ENCODE measurements at places on chromosomes 5 and 9.

GRCh38 chr9:81776390-81776789 lies 87.0 kb upstream of the TLE1 start:
- H3K27me3 ChIP-seq: peaks cover 5% of the 10 kb centered on the region
- no peak overlapping the region for H3K27ac ChIP-seq

DNA sequence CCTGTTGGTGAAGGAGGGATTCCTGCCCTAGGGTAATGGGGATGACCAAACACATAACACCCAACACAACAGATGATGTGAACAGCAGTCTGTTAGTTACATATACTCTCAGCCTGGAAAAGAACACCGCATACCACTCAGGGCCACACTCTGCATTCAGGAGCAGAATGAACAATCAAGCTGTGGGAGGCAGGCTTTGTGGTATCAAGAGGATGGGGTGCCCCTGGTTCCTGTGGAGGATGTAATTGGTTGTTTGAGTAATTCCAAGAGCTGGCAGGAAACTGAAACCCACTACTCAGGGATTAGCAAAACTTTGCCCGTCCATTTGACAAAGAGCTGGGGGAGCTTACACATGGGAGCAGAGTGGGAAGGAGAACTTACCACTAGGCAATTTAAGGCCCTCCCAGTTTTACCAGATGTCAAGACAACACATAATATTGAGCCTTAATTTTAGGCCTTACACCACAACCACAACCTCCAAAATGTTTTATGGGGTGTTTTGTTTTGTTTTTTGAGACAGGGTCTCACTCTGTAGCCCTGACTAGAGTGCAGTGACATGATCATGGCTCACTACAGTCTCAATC lies 15.6 kb upstream of the PRKAA1 start:
- H3K27me3 ChIP-seq: no peaks in the 10 kb centered on the region
- no peak overlapping the region for H3K4me3 ChIP-seq
- no peak for DNase-seq

GRCh38 chr5:142287096-142287972 lies 37.5 kb downstream of the SPRY4 start:
- H3K36me3 ChIP-seq: no peaks in the 10 kb centered on the region
- no peak overlapping the region for H3K27ac ChIP-seq
- H3K4me1 ChIP-seq: peaks cover 9% of the 10 kb centered on the region
- no peak overlapping the region for H3K4me3 ChIP-seq

DNA sequence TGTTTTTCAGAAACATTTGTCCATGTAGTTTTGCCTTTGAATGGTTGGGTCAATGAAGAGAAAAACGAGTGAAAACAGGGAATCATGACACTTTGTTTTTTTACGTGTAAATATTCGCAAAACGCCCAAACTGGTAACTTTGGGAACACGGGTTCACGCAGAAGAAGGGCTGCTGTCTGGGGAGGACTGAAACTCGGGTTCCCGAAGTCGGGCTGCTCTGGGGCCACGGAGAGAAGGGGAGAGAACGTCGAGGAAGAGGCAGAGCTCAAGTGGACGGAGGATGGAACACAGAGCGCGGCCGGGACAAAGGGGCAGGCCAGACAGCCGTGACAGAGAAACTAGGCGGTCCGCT lies 478 bp upstream of the SETD9 start:
- H3K4me3 ChIP-seq: peak overlapping the region; percentile 97
- H3K27ac ChIP-seq: peak overlapping the region; percentile 90
- H3K27me3 ChIP-seq: no peaks in the 10 kb centered on the region
- no peaks in the 10 kb centered on the region for H3K36me3 ChIP-seq

DNA sequence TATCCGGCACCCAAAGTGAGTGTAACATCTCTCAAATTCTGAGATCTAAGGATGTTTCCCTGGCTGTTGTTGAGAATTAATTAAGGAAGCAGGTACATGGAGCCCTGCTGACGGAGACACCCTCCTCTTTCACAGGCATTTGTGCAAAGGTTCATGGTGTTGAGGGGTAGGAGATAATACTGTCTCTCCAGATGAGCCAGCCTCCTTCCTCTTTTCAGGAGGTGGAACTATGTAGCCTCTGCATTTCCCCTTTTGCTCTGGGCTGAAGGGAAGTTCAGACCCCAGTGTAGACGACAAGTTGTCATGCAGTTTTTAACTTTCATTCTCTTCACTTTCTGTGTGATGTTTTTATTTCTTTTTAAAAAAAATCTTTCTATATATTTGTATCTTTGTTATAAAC lies 107.5 kb downstream of the GALNT10 start:
- no peak overlapping the region for H3K4me3 ChIP-seq
- H3K36me3 ChIP-seq: peaks cover 65% of the 10 kb centered on the region
- peaks cover 11% of the 10 kb centered on the region for H3K4me1 ChIP-seq
- no peak for DNase-seq
- H3K27me3 ChIP-seq: no peaks in the 10 kb centered on the region

DNA sequence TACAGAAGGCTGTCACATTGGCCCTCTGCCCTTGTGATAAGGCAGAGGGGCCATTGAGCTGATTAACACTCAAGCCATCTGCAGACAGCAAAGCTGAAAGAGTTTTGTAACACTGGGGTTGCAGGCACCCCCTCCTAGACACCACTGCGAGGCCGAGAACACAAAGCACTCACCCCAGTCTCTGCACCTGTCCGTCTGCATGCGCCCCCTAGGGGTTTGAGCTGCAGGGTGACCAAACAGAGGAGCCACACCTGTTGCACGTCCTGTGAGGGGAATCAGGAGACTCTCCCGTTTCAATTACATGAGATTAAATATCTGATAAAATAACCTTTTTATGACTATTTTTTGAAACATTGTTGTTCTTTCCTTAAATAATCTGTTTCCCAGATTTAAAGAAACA lies 1180.4 kb downstream of the CDH9 start:
- no peaks in the 10 kb centered on the region for H3K4me1 ChIP-seq
- H3K36me3 ChIP-seq: no peaks in the 10 kb centered on the region
- no peak overlapping the region for H3K4me3 ChIP-seq
- no peak overlapping the region for H3K27ac ChIP-seq

DNA sequence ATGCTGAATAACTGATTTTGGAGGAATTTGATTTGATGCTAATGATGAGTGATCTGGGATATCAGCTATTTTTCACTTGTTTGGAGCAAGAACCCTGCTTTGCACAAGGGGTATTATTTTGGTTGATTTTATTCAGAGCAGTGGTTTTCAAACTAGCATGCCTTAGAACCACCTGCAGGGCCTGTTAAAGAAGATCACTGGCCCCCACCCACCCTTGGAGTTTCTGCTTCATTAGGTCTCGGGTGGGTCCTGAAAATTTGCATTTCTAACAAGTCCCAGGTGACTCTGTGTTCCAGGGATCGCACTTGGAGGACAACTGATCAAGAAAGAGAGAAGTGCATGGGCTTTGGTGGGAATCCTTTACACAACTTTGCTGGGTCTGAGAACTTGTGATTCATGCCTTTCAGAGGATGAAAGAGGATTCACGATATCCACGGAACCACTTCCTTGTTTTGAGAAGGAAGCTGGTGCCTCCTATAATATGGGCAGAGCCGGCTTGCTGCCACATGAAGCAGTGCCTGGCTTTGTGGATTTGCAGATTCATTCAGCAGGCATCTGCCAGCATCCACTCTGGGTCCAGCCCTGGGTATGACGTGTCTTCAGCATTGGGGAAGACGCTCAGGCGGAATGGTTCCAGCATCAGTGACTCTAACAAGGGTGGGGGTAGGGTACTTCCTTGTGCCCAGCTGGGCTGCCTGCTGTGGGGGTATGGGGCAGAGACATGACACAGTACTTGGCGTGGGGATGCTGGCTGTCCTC lies 106.6 kb upstream of the PITX1 start:
- H3K4me3 ChIP-seq: no peak overlapping the region
- no peaks in the 10 kb centered on the region for H3K36me3 ChIP-seq
- DNase-seq: no peak
- no peak overlapping the region for H3K27ac ChIP-seq
- H3K4me1 ChIP-seq: no peaks in the 10 kb centered on the region

- H3K27me3 ChIP-seq: no peaks in the 10 kb centered on the region
- peaks cover 6% of the 10 kb centered on the region for H3K36me3 ChIP-seq
- peaks cover 16% of the 10 kb centered on the region for H3K4me1 ChIP-seq
- peak overlapping the region; percentile 27 for H3K27ac ChIP-seq
- H3K4me3 ChIP-seq: no peak overlapping the region
These were observed 100.4 kb downstream of the GAPVD1 start for GRCh38 chr9:125361837-125362531.

DNA sequence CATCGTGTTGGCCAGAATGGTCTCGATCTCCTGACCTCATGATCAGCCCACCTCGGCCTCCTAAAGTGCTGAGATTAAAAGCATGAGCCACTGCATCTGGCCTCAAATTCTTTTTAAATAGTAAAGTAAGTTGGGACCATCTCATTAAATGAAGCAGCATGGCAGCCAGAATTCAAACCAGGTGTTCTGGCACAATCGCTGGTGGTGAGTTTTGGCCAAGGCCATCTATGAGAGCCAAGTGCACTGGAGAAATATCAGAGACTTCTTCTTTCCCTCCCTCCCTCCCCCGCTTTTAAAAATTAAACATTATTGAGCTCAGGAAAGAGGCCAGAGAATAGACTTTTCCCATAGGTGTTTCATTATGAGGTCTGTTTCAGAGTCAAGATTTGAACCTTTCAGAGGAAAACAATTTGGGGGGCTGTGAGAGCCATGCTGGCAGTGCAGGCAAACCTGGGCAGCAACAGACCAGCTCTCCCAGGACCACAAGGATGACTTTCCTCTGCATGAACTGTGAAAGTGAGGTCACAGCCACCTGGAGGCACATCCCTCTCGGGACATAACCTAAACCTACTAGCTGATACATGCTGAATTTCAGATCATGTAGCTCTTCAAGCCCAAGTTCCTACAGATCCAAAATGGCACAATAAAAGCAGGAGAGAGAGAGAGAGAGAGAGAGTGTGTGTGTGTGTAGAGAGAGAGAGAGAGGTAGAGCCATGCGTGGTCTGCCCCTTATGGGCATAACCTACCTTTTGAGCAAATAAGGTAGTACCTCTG lies 94.6 kb upstream of the DMRT1 start:
- DNase-seq: no peak
- H3K27me3 ChIP-seq: no peaks in the 10 kb centered on the region
- H3K27ac ChIP-seq: no peak overlapping the region
- peaks cover 4% of the 10 kb centered on the region for H3K36me3 ChIP-seq
- no peak overlapping the region for H3K4me3 ChIP-seq

DNA sequence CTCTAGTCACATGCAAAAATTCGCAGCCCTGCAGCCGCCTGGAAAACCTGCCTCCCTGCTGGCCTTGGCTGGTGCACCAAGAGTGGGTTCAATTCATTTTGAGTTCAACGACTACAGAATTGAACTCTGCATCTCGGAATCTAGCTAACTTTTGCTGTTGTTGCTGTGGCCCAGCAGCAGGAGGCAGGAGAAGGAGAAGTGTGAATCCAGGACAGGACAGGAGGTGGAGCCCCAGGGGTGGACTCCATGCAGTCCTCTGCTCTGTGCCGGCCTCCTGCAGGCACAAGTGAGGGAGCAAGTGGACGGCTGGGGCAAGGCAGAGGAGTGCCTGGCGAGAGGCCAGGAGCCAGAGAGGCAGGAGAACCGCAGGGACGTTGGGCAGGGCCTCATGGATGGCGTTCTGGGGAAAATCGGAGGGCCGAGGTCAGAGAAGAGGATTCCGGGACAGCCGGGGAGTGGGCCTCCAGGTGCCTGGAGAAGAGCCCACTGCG lies 214.2 kb downstream of the FANCC start:
- H3K4me1 ChIP-seq: no peaks in the 10 kb centered on the region
- H3K27me3 ChIP-seq: no peaks in the 10 kb centered on the region
- peaks cover 20% of the 10 kb centered on the region for H3K36me3 ChIP-seq
- DNase-seq: no peak
- H3K4me3 ChIP-seq: no peak overlapping the region

DNA sequence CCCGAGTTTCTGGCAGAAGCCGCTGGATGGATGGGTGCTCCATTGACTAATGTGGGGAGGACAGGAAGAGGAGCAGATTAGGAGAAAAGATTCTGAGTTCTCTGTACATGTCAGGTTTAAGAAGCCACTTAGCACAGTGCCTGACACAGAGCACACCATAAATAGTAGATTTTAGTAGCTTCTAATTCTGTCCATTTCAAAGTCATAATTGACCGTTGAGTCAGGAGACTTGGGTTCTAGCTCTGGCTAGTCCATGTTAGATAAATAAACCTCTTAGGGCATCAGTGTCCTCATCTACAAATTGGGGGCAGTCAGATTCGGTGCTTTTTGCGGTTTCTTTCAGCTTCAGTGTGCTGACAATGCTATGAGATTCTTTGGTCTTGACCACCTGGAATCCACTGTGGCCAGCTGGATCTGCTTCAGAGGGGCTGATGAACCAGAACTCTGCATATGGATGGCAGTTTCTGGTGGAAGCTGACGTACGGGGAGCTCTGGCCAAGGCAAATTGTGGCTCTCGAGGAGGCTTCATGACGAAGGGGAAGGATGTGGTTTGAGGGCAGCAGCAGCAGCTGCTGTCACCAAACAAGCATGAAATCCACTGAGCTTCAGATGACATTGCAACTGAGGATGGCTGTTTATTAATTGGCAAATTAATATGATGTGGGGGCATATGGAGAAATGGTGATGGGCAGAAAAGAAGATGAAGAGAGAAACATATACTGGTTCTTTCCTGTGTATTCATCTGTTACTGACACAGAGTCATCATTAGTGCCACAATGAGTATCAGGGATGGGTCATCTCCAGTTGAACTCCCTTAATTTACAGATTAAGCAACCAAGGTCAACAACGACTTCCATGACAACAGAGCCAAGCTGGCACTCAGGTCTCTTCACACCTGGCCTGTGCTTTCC lies 134.4 kb downstream of the AOPEP start:
- peaks cover 26% of the 10 kb centered on the region for H3K4me1 ChIP-seq
- H3K36me3 ChIP-seq: peaks cover 3% of the 10 kb centered on the region
- peak overlapping the region; percentile 89 for H3K27ac ChIP-seq
- H3K27me3 ChIP-seq: no peaks in the 10 kb centered on the region

DNA sequence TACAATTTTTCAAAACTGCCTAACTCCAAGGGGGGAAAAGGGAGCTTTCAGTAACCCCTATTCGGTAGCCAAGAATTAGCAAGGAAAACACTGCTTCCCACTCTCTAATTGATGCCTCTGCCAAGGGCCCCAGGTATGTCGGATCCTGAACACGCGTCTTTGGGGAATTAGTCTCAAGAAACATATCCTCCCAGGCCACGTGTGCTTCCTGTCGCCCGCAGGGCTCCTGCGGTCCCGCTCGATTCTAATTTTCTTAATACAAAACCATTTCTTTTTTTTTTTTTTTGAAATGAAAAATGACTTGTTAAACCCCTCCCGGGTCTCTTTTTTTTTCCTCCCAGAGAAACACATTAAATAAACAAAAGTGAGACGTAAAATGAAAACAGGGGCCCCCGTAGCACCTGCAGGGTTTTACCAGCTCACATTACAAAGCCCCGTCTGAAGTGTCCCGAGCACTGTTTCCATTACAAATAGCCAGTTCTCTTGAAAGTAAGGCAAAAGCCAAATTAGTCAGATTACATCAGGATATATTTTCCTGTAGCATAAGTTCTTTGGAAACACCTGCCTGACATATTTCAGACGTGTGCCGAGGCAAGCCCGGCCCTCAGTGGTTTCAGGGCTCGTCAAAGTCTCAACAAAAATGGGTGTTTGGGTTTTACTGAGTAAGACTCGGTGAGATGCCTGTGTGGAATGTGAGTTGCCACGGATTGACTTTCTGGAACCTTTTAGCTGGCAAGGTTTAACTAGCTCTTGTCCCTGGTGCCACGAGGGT lies 21.5 kb downstream of the SMIM23 start:
- H3K4me3 ChIP-seq: peak overlapping the region; percentile 32
- peaks cover 1% of the 10 kb centered on the region for H3K4me1 ChIP-seq
- H3K36me3 ChIP-seq: peaks cover 20% of the 10 kb centered on the region
- no peak for DNase-seq

GRCh38 chr5:73716284-73716808 lies 90.3 kb downstream of the ARHGEF28 start:
- no peaks in the 10 kb centered on the region for H3K4me1 ChIP-seq
- no peak overlapping the region for H3K4me3 ChIP-seq
- H3K27me3 ChIP-seq: peaks cover 15% of the 10 kb centered on the region
- no peak overlapping the region for H3K27ac ChIP-seq

Measured in naive thymus-derived CD8-positive, alpha-beta T cell (primary cell).